Natural killer cell treated with Interleukin-12 subunit alpha and Interleukin-12 subunit beta and Interleukin-15 and Interleukin-18, amount 100 ng/mL, for 72 hours (primary cell): ENCODE measurements at places on chromosomes 3 and 15.

GRCh38 chr15:28918141-28918983, 32.6 kb downstream of the APBA2 start:
- DNase-seq, result peak; percentile 46

- no peak for DNase-seq
These were observed 56.9 kb upstream of the FGD5 start for GRCh38 chr3:14761866-14762265.

- DNase-seq, result no peak
These were observed 32.0 kb downstream of the DNAH12 start for GRCh38 chr3:57512166-57512565.

DNA sequence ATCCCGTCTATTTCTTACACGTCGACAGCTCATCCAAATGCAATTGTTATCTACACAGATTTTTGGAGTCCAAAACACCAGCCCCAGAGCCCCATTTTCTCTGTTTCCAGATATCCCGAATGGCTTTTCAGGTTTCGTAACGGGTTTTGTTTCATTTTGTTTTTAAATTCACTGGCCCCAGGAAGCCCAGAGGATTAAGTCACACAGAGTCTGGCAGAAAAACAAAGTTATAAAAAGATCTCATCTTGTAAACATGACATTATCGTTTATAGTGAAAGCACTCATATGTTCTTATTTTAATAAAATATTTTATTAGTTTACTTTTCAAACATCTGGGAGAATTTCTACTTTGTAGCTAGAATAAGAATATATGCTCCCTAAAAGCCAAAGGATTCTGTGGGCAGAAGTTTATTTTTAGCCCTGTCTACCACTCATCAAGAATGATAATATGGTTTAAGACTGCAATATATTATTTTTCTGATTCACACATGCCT, 149.3 kb upstream of the SLC2A2 start:
- DNase-seq, result no peak

- DNase-seq, result no peak
These were observed 24.1 kb downstream of the TRAK1 start for GRCh38 chr3:42115215-42115614.

- no peak for DNase-seq
These were observed 838.5 kb downstream of the TUSC7 start for GRCh38 chr3:117547956-117548550.

DNA sequence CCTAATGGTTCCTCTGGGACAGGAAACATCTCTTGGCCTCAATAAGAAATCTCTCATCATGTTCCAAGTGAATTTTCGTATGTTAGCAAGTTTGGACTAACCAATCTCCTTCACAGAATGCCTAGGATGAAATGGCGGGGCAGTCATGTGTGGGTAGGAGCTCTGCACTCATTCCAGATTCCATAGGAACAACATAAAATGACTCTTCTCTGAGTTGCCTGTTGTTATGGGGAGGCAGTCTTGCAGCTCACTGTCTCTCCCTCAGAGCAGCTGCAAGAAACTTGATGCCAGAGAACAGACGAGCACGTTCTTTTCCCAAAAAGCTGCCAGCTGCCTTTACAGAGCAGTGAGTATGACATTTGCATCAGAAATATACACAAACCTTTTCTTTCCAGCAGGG, 34.1 kb downstream of the SPATA12 start:
- no peak for DNase-seq

GRCh38 chr15:94576889-94577533, 345.6 kb downstream of the MCTP2 start:
- peak; percentile 69 for DNase-seq

GRCh38 chr3:16132928-16133327, 41.6 kb upstream of the GALNT15 start:
- DNase-seq, result no peak

- DNase-seq, result no peak
These were observed 16.9 kb upstream of the CLDN1 start for GRCh38 chr3:190339130-190339529.

- no peak for DNase-seq
These were observed 9.1 kb downstream of the SPICE1 start for GRCh38 chr3:113505867-113506266.

- no peak for DNase-seq
These were observed 109.7 kb downstream of the POLQ start for GRCh38 chr3:121436074-121436473.

GRCh38 chr3:51686512-51687215, 15.6 kb downstream of the TEX264 start:
- DNase-seq, result peak; percentile 94

GRCh38 chr3:185507883-185508282, 9.0 kb upstream of the TMEM41A start:
- no peak for DNase-seq
